ENCODE measurements at places on chromosomes 16 and 17.

DNA sequence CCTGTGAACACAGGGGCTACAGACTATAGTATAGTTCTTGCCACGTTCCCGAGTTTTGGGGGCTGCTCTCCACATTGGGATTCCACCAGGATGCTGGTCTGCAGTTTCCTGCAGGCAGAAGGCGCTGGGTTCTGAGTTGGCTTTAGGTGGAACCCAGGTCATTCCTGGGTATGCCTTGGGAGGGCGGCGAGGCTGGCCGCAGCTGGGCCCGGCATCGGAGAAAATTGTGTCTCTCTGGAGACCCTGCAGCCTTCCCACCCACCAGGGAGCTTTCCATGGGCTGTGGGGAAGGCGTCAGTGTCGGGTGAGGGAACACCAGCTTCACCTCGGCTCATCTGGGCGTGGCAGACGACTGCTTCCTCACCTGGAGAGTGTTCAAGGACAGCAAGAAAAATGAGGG, 183.6 kb downstream of the RAB11FIP4 start:
- no peak for DNase-seq

DNA sequence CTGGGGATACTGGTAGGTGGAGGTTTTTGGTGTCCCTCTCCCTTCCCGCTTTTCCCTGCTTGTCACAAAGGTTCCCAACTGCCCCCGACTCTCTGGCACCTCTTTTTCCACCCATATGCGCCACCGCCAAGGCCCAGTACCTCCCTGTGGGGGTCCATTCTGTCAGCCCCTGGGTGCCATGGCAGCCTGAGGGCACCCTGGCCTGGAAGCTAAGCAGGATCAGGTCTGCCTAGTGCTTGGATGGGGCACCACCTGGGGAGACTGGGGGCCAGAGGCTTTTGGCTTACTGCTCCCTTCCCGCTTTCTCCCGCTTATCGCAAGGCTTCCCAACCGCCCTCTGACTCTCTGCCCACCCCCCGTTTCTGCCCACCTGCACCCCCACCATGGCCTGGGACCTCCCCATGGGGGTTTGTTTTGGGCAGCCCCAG, 2286.4 kb downstream of the TP53TG3F start:
- no peak for DNase-seq

DNA sequence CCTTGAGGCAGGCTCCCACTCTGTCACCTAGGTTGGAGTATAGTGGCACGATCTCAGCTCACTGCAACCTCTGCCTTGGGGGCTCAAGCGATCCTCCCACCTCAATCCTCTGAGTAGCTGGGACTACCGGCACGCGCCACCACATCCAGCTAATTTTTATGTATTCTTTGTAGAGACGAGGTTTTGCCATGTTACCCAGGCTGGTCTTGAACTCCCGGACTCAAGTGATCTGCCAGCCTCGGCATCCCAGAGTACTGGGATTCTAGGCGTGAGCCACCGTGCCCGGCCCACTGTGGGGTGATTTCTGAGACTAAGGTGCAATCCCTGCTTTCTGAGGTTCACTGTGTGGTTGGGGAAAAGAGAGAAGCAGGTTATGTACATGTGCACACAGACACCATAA, 12.0 kb upstream of the SLC12A3 start:
- DNase-seq: no peak

DNA sequence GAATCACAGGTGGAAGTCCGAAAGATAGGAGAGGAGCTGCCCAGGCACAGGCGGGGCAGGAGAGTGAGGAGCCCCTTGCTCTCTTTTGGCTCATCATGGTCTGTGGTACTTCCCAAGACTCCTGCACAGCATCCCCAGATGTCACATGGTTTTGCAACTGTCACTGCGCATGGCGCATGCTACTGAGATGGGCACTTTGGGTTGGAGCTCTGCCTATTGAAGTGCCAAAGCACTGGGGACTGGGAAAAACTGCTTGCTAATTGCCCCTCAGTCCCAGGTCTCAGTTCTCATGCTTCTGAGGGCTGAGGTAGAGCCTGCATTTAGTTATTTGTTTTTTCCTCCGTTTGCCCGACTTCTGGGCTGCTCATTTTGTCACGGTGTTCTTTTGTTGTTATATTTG, 156.8 kb upstream of the CDH13 start:
- no peak for DNase-seq

GRCh38 chr17:75909812-75910274, 5.2 kb upstream of the MRPL38 start:
- no peak for DNase-seq

DNA sequence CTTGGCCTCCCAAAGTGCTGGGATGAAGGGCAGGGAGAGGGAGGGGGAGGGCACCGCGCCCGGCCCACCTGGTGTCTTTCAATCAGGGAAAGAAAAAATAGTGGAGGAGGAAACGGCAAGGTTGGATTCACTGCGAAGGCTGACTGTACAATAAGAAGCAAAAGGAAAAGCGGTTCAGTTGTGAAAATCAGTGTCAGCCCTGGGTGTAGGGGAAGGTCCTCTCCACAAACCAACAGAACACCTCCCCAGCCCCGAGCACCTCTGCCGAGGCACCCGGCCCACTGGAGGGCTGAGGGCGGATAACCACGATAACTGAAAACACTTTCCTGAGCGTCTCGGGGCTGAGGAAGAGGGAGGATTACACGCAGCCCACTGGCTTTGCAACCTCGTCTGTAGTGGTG, 1.4 kb upstream of the SPG7 start:
- no peak for DNase-seq
